ENCODE measurements at places on chromosomes 1 and 21.

GRCh38 chr1:155062151-155062686, 1.3 kb upstream of the EFNA4 start:
- no peak for DNase-seq

- no peak for DNase-seq
Observed at GRCh38 chr1:229058111-229058561, 212.8 kb upstream of the RAB4A start.

- no peak for DNase-seq
Observed at GRCh38 chr1:112092656-112093371, 103.3 kb upstream of the KCND3 start.

- no peak for DNase-seq
Observed at GRCh38 chr1:10132852-10133251, 77.5 kb upstream of the KIF1B start.

DNA sequence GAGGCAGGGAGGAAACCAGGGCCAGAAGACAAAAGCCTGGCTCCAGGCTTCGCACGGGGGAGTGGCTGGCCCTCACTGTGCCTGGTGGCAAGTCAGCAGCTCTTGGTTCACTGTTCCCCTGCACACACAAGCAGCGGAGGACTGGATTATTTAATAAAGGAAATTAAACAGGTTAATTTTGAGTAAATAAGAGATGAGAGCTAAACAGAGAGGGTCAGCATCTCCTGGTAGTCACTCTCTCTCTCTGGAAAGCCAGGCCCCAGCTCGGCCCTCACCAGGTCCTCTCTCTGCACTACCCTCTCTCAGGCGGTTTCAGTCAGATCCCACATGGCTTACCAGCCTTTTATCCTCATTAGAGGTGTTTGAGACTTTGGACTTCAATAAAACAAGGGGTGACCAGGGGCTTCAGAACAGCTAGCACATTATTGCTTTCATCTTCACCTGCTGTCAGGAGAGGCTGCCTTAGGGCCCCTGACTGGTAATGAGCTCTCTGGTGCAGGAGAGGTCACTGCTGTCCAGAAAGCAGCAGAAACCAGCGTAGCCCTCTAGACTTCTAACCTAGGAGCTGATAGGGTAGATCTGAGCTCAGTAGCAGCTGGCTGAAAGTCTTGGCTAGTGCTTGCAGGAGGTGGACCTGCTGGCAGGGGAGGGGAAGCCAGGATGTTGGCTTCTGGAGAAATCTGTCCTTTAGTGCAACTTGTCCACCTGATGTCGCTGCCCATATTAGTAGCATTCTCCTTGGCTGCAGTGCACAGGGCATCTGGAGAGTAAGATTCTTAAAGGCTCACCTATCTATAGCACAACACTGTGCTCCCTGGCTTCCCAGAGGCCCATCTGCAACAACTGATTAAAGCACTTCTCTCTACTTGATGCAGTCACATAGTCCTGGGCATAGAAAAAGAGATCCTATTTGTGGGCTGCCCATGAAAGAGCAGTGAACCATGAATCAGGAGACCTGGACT, 45.9 kb downstream of the SYT6 start:
- no peak for DNase-seq

GRCh38 chr1:147214325-147214724, 10.8 kb downstream of the FMO5 start:
- no peak for DNase-seq

- no peak for DNase-seq
Observed at GRCh38 chr21:34511181-34511580, 829 bp downstream of the KCNE1 start.

GRCh38 chr1:69139007-69139406, 428.7 kb upstream of the LRRC7 start:
- DNase-seq: no peak
